ENCODE measurements at places on chromosomes 2 and 18.

GRCh38 chr2:155377931-155378444, 679.5 kb downstream of the KCNJ3 start:
- DNase-seq, result no peak

- DNase-seq, result no peak
Observed at GRCh38 chr2:41736105-41736567, 311.7 kb upstream of the PKDCC start.

- DNase-seq, result no peak
Observed at GRCh38 chr2:40155728-40156127, 296.2 kb downstream of the SLC8A1 start.

- DNase-seq, result no peak
Observed at GRCh38 chr2:239514754-239515530, 114.1 kb upstream of the HDAC4 start.

GRCh38 chr2:241211276-241211675, 22.8 kb downstream of the ANO7 start:
- DNase-seq, result no peak

GRCh38 chr2:30034052-30034775, 112.6 kb upstream of the YPEL5 start:
- DNase-seq, result no peak

GRCh38 chr18:11969904-11970835, 11.1 kb upstream of the IMPA2 start:
- DNase-seq, result no peak

GRCh38 chr2:85887566-85888019, 1.2 kb downstream of the ST3GAL5 start:
- peak; percentile 13 for DNase-seq

DNA sequence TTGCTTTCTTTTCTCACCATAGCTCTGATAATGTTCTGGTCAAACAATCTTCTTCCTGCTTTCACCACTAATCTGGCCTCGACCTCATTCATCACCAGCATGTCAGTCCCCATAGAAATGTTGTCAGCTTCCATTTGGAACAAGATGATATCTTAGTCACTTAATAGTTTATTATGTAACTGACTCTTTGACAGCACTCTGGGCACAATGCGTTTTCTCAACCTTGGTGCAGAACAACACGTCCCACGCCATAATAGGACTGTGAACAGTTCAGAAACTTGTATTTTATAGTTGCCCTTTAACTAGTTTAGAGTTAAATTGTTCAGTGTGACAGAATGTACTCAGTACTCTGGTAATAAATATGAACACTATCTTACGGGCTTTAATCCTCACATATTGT, 106.0 kb downstream of the MC4R start:
- DNase-seq, result no peak

DNA sequence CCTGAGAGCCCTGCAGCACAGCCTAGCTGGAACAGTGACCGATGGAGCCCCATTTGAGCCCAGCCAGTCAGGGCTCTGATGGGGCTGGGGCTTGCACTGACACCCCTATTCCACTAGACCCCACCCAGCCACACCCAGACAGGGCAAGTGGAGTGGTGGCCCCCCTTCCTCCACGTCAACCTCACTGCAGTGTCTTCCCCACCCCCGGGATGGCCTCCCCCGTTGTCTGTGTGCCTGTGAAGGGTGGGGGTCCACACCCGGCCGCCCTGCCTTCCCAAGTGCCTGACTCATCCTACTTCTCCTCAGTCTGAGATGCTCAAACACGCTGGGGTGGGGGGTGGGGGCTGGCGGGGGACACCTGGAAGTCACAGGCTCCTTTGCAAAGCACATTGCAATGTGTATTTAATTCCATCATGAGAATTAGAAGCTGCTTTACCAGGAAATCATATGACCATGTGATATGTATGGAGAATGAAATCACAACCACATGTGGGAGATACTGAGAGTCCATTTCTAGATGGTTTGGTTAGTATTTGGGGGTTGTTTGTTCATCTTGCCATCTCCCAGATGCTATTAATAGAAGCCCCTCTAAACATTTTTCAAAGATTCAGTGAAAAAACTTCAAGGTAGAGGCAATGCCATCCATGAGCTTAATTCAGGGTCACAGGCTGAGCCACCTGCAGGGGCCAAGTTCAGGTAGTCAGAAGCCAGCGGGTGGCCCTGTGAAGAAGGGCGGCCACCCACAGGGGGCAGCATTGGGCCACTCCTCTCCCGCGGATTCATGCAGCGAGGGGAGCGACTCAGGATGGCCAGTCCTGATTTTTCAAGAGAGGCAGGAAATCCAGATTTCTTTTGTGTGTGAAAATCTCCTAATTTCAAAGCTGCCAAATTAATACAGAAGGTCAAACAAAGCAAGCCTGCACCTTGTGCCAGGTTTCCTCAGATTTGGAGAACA, 22.7 kb upstream of the GMPPA start:
- peak; percentile 16 for DNase-seq

DNA sequence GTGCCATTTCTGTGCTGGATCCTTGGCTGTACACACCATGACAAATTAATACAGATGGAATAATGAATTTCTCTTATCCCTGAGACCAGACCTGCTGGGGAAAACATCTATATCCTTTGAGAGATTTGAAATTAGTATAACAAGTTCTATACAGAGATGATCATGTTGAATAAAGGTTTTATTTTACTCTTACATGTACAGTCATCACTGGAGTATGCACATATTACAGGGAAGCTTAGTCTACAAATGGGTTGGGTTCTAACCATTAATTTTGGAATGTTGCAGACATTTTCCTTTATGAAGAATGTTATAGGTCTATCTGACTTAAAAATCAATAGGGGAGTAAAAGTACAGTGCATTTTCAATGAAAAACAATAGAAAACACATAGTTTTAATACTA, 29.9 kb upstream of the MMADHC start:
- no peak for DNase-seq

DNA sequence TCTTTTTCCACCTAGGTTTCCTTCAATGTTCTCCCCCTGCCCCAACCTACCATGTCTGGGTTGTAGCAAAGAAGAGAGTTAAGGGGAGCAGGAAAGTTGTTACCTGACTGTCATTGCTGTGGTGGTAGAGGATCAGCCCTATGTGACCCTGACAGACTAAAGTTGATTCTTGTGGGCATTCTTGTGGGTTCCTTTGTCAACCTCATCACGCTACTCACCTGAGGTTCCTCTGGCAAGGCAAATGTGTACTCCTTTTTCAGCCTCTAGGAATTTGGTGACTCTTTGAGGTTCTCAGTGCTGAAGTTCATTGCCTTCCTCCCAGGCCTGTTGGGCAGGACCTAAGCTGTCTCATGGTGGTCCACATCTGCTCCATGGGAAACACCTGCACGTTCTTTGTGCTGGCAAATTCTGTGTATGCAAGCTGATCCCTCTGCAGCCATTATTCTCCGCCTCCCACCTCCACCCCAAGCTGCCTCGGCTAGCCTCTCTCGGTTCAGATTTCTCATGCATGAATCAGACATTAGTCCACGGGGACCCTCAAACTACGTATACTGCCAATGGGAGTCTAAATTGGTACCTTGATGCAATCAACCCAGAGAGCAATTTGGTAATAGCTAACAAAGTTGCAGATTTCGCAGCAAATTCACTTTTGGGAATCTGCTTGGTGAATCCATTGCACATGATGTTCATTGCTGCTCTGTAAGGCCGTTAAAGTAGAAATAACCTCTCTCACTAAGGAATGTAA, 1.5 kb upstream of the GMCL1 start:
- no peak for DNase-seq

- DNase-seq, result no peak
Observed at GRCh38 chr2:230898016-230898712, 26.9 kb downstream of the GPR55 start.

DNA sequence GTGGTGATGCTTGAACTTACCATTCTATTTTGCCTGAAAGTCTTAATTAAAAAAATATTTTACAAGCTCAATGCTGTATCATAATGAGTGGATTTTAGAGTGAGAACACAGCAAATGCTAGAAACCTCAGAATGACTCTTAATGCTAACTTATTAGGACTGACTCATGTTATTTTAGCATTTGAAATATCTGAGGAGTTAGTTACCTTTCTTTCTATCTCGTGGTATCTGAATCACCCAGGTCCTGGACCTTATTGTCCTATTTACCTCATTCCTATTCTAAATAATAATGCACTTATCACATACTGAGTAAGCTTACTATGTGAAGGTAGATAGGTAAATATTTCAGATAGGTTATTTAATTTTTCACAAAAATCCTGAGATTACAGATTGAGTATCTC, 70.7 kb downstream of the SOS1 start:
- DNase-seq, result no peak

DNA sequence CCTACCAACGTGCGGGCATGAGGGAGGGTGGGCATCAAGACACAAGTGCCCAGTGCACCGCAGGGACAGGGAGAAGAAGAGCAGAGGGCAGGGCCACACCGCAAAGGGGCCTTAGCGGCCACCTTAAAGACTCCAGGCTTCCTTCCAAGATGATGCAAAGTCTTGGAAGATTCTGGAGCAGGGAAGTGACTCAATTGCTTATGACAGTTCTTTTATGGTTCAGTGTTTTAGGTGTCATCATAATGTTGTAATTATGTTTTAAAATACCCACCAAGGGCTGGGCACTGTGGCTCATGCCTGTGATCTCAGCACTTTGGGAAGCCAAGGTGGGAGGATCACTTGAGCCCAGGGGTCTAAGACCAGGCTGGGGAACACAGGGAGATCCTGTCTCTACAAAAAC, 44.5 kb upstream of the SEMA4C start:
- no peak for DNase-seq
